ENCODE measurements at places on chromosomes 1 and 21.

- DNase-seq, result peak; percentile 86
These were observed 107.0 kb downstream of the RHOU start for GRCh38 chr1:228842094-228842775.

GRCh38 chr1:209647156-209647555 is 5.1 kb downstream of the LAMB3 start:
- no peak for DNase-seq

GRCh38 chr1:203368624-203369451 is 17.9 kb upstream of the FMOD start:
- DNase-seq, result peak; percentile 73

DNA sequence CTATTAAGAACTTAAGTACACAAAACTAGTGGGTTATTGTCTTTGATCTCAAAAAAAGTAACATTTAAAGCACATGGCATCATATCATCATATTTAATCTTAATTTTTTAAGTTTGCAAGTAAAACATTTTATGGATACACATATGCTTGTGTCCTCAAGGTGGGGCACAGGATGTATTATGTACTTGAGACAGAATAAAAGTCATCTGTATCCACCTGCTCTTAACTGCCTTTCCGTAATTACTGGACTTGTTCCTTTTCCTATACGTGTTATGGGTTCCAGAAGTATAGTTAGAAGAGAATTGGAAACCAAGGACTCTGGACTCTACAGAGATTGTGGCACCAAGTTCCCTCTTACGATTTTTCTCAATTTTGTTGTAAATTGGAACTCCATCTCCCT is 79.4 kb downstream of the FCRL5 start:
- DNase-seq, result no peak

DNA sequence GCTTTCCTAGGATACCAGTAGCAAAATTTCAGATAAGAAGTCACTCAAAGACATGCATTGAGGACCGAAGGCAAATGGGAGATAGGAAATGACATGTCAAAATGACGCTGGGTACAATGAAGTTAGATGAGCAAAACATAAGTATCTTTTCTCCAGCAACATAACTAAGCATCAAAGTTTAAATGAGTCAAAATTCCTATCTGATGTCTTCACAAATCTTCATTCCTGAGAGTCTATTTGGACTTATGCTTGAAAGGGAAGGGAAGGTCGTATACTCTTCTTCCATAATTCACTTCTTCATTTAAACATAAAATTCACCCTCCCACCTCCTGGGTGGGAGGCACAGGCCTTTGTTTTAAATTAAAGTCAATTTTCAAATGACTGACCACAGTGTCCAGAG is 4.1 kb upstream of the TMEM81 start:
- DNase-seq, result peak; percentile 58

- DNase-seq, result no peak
These were observed 4.3 kb downstream of the RBM34 start for GRCh38 chr1:235156740-235157139.

DNA sequence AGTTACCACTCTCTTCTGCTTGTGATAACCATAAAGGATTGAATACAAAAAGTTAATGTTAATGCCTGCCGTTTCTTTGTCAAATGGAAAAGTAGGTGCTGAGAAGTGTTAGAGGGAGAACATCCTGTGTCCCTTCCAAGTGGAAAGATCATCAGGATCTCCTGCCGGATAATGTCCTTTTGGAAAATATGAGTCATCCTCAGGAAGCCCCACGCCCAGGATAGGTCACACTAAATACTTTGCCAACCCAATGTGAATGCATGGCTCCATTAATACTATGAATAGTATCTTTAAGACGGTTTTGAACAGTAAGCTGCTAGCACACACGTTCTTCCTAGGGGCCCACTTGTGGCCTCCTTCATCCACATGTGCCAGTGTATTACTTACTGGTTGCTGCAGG is 279.5 kb downstream of the ZNF326 start:
- no peak for DNase-seq

GRCh38 chr21:32921632-32922230 is 104.0 kb upstream of the OLIG2 start:
- DNase-seq, result peak; percentile 14

GRCh38 chr1:58813361-58813760 is 29.5 kb upstream of the JUN start:
- no peak for DNase-seq

- no peak for DNase-seq
These were observed 63.2 kb downstream of the TTC3 start for GRCh38 chr21:37136261-37136660.

GRCh38 chr1:205530116-205530515 is 25.6 kb downstream of the CDK18 start:
- DNase-seq, result peak; percentile 43

- no peak for DNase-seq
These were observed 21.2 kb upstream of the MYOCOS start for GRCh38 chr1:171600862-171601261.

DNA sequence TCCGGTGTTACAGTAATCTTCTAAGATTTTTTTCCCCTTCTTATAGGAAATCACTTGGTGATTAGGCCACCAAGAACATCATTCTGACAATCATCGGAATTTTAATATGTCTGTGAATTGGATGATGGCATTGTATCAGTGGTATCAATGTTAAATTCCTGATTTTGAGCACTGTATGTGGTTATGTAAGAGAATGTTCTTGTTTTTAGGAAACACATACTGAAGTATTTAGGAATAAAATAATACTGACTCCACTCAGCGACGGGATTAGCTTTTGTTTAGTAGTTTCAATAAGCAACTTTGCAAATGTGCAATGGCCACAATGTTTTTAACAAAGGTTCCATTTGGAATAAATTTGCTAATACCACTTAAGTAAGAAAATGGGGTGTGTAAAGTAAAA is 30.6 kb downstream of the COL6A1 start:
- no peak for DNase-seq

GRCh38 chr21:41965045-41965444 is 11.2 kb upstream of the C2CD2 start:
- DNase-seq, result no peak

GRCh38 chr1:235504122-235504493 is at the start of gene B3GALNT2:
B3GALNT2 (minus strand) TSS chr1:235504452; CDS start chr1:235504252, 200 bp downstream.
- no peak for DNase-seq

- DNase-seq, result no peak
These were observed 12.9 kb upstream of the LEMD1 start for GRCh38 chr1:205434738-205435137.

DNA sequence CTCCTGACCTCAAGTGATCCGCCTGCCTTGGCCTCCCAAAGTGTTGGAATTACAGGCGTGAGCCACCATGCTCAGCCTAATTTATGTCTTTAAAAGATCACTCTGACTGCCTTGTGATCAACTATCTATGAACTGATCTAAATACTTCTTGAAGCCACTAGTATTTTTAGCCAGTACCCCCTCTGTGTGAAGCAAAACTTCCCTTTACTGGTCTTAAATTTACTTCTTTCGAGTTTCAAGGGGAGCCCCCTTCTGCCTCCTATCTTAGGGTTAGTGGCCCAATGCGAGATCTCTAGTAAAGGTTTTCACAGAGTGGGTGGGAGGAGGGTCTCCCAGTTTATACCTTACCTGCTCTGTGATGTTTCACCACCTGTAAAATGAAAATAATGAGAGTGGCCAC is 66.1 kb upstream of the RPL11 start:
- DNase-seq, result no peak

GRCh38 chr1:39898648-39899603 is 2.8 kb downstream of the MYCL start:
- DNase-seq, result peak; percentile 58

DNA sequence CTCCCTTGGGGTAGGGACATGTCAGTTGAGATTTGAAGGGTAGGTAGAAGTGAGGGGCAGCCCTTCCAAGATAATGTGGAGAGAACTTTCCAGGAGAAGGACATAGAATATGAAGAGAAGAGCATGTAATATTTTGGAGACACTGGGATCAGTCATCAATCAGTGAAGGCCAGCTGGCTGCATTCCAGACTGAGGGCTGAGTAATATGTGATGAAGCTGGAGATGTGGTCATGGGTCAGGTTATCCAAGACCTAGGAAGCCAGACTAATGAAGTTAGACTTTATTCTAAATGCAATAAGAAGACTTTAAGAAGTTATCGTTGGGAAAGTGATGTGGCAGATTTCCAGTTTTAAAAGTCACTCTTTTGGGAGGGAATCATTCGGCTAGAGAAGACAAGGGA is 262.0 kb downstream of the HMCN1 start:
- peak; percentile 81 for DNase-seq

GRCh38 chr1:89999628-90000027 is 4.7 kb downstream of the ZNF326 start:
- no peak for DNase-seq

GRCh38 chr1:178727014-178727895 is 2.2 kb downstream of the RALGPS2 start:
- peak; percentile 23 for DNase-seq

DNA sequence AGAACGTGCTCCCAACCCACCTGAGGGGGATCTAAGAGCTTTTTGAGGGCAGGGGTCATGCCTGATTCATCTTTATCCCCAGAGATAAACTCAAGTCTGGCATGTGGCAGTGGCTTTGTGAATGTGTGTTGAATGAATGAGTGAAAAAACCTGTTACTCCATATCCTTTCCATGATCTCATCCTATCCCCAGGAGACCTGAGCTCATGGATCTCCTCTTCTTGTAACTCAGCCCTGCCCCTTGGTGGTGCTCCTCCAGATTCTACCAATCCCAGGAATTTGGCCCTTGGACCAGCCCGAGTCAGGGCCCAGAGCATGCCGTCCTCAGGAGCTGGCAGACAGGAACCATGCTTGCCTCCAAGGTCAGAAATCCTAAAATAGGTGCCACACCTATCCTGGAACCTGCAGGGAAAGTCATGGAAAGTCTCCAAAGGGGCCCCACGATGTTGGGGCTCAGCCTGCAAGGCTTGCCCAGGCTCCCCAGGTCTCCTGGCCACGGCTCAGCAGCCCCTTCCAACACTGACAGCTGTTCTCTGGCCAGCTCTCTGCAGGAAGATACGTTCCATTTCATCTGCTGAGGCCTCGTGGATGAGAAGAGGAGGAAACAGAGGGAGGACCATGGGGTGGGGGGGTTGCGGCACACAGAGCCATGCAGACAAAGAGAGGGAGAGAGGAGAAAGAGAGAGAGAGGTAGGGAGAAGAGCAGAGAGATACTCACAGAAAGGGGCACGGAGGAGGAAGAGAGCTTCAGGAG is 214.6 kb downstream of the TRABD2B start:
- no peak for DNase-seq

DNA sequence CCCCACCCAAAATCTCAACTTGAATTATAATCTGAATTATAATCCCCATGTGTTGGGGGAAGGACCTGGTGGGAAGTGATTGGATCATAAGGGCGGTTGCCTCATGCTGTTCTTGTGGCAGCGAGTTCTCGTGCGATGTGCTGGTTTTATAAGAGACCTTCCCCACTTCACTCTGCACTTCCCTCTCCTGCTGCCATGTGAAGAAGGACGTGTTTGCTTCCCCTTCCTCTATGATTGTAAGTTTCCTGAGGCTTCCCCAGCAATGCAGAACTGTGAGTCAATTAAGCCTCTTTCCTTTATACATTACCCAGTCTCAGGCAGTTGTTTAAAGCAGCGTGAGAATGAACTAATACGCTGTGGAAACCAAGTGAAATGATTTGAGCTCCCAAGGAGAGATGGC is 48.0 kb upstream of the SOD1 start:
- no peak for DNase-seq

DNA sequence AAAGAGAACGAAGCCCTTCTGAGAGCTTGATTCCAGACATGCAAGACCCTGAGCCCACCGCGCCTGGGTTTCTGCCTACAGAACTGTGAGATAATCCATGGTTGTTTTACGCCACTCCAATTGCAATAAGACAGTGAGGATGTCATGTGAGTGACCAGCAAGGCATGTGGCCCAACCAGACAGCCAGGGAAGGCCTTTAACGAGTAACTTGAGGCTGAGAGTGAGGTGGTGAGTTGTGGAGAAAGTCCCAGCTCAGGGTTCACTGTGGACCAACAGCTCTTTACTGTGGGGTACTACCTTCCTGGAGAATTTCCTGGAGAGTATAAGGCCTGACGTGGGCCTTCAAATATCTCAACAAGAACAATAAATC is 153.9 kb downstream of the ETS2 start:
- DNase-seq, result no peak

- DNase-seq, result no peak
These were observed 73.2 kb downstream of the OBSCN start for GRCh38 chr1:228280961-228281591.

GRCh38 chr1:67969446-67969845 is 81.0 kb downstream of the DIRAS3 start:
- DNase-seq, result no peak

DNA sequence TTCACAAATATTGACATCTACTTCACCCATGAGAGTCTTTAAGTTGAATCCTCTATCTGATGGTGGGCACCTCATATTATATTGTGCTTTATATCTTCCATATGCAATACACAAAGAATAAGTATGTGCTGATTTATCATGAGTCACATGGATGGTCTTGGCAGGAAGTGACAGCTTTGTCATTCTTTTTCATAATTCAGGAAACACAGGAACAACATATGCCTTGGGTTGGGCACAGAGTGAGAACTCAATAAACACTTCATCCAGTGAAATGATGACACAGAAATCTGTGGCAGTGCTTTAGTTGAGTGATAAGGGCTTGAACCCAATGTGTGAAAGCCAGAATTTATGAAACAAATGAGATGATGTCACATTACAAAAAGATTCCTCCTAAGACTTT is 41.2 kb downstream of the GADD45A start:
- peak; percentile 75 for DNase-seq

DNA sequence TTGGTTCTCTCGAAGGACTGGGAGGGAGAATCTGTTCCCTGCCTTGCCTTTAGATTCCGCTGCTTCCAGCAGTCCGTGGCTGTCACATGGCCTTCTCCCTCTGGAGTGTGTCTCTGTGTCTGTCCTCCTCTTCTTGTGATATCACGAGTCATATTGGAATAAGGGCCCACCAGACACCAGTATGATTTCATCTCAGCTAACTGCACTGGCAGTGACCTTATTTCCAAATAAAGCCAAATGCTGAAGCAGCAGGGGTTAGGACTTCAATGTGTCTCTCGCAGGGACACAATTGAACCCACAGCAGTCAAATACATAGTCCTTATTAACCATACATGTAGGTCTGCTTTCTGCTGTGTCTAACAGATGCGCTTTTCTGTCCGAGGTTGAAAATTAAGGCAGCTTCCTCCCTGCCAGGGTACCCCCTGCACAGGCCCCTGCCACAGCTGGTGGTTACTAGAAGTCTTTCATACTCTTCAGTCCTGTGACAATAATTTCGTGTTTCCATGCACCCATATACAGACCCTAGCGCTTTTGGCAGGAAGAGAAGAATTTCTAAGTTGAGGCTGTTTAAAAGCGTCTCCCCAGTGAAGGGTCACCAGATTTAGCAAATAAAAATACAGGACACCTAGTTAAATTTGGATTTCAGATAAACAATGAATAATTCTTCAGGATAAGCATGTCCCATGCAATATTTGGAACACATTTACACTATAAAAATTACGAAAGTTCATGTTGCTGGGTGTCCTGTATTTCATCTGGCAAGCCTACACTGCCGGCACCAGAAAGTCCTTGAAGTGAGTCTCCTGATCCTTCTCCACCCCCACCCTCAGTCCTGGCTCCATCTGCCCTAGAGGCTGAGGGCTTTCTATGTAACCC is 182.1 kb downstream of the ETS2 start:
- DNase-seq, result no peak

Data from EL (cell line).